ENCODE measurements at places on chromosomes 5 and 9.

- DNase-seq, result no peak
Observed at GRCh38 chr5:42772265-42772993, 15.8 kb downstream of the CCDC152 start.

- DNase-seq, result no peak
Observed at GRCh38 chr9:132849185-132849706, 28.8 kb downstream of the AK8 start.

GRCh38 chr9:126883636-126884035, 23.2 kb downstream of the ZBTB34 start:
- no peak for DNase-seq

- DNase-seq, result no peak
Observed at GRCh38 chr5:32769711-32770110, 58.6 kb downstream of the NPR3 start.

DNA sequence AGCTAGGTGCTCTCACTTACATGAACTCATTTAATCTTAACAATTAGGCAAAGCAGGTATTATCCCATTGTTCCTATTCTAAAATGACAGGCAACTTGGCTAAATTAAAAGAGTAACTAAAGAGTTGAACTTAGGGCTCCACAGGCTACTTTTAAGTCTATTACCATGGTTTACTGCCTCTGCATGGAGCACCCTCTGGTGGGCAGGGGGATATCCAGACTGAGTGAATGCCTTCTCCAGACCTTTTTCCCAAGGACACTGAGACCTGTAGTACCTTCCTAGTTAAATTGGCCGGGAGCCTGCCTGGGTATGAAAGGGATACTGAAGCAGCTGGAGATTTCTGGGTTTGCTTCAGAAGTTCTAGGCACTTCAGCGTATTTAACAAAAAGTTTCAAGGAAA, 238.1 kb downstream of the ELAVL2 start:
- no peak for DNase-seq

GRCh38 chr9:125739436-125739835, 7.7 kb upstream of the PBX3 start:
- no peak for DNase-seq

- DNase-seq, result no peak
Observed at GRCh38 chr5:8675182-8675581, 806.2 kb downstream of the MTRR start.

DNA sequence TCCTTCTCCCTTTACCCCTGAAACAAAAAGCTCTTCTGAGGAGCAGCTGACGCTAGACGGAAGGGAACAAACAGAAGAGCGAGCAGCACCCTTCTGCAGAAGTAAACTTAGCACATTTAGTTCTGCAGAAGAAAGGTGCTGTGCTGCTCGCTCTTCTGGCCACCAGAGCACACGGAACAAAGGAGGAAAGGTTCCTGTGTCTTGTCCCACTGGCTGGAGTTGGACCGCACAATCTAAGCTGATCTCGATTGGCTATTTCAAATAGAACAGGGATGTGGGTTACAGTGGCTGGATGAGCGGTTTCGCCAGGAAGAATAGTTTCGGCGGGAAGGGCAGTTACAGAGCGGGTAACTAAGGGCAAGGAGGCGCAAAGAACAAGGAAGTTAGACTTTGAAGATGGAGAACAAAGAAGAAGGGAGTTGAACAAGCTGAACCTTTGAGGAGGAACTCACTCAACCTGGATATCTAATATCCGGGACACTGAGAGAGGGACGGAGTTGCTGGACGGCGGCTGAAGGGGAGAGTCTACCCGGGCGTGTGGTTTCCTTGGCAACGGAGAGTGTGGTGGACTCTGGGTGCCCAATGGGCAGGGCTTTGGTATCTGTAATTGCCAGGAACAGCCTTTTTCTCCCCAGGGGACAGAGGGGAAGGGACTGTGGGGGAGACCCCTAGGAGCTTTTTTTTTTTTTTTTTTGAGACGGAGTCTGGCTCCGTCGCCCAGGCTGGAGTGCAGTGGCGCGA, 7.1 kb downstream of the GTF3C5 start:
- no peak for DNase-seq

DNA sequence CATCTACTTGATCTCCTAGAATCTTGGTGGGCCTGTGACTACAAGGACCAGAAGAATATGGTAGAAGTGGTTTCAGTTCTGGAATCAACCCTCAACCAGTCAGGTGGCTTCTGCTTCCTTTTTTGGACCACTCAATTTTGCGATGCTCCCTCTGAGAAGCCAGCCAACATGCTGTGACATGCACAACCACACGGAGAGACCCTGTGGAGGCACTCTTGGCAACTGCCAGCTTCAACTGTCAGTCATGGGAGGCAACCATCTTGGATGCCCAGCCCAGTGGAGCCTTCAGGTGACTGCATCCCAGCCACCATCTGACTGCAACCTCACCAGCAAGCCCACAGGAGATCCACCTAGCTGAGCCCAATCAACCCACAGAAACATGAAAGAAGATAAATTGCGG, 137.3 kb downstream of the FAM114A2 start:
- DNase-seq, result no peak

DNA sequence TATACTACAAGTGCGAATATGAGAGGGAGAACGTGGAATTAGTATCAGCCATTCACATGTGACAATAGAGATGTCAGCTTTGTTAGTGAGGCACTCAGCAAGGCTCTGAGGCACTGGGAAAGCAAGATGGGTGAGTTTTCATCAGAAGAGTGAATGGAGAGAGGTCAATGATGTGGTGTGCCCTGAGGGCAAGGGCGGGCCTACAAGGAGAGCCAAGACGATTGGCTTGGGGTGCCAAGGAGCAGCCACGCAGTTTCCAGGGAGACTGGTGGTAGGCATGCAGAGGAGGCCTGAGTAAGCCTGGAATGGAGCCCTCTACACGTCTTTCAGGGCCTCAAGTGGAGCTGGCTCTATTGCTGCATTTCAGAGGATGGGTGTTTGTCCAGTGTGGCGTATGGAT, 24.7 kb downstream of the BTF3 start:
- no peak for DNase-seq
